Stimulated activated CD4-positive, alpha-beta T cell treated with anti-CD3 and anti-CD28 coated beads, TNF-alpha, amount 100 ng/mL, for 1 hour (primary cell): ENCODE measurements at places on chromosomes 12 and 14.

- no peak for DNase-seq
Observed at GRCh38 chr12:90902596-90902995, 52.4 kb downstream of the CCER1 start.

DNA sequence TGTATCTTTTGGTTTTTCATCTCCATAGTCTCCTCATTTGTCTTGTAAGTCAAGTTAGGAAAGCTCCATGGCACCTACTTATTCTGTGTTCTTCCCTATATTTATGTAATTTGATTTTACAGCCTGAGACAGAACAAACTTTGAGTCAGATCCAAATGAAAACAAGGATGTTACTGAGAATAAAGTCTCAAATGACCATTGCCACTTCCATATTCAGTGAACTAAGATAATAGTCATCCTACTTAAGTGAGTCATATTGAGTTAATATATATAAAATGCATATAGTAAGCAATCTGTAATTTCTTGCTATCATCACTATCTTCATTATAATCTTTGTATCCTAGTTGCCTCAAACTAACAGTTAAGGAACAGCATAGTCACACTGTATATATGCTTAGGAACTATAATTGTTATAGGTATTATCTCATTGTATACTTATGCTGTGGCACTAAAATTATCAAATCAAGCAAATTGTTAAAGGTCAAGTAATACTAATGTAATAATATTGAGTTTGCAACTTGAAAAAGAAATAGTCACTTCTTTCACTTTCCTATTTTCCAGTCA, 30.8 kb downstream of the TMTC3 start:
- no peak for DNase-seq

- no peak for DNase-seq
Observed at GRCh38 chr12:93336291-93336741, 41.4 kb upstream of the NUDT4 start.

- DNase-seq: no peak
Observed at GRCh38 chr12:117986705-117987469, 18.1 kb upstream of the KSR2 start.

DNA sequence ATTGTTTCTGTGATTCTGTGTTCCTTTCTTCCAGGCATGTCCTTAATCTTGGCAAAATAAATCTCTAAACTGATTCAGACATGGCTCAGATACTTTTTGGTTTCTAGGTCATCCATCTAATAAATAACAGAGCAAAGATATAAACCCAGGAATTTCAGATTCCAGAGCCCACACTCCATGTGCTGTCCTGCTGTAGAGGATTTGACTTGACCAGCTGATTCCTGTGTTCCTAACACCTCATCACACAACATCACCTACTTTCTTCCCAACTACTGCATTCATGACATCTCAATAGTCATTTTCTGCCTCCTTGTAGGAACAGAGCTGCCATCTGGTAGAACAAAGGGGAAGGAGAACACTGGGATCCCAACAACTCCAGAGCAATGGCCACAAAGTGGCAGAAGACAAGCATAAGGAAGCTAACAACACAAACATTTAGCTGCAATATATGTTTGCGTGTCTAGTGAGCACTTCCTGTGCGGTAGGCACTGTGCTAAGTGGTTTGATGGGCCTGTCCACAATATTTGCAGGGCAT, 91.9 kb upstream of the OVCH1 start:
- no peak for DNase-seq

GRCh38 chr14:58994130-58994529, 194.3 kb upstream of the DAAM1 start:
- DNase-seq: no peak

DNA sequence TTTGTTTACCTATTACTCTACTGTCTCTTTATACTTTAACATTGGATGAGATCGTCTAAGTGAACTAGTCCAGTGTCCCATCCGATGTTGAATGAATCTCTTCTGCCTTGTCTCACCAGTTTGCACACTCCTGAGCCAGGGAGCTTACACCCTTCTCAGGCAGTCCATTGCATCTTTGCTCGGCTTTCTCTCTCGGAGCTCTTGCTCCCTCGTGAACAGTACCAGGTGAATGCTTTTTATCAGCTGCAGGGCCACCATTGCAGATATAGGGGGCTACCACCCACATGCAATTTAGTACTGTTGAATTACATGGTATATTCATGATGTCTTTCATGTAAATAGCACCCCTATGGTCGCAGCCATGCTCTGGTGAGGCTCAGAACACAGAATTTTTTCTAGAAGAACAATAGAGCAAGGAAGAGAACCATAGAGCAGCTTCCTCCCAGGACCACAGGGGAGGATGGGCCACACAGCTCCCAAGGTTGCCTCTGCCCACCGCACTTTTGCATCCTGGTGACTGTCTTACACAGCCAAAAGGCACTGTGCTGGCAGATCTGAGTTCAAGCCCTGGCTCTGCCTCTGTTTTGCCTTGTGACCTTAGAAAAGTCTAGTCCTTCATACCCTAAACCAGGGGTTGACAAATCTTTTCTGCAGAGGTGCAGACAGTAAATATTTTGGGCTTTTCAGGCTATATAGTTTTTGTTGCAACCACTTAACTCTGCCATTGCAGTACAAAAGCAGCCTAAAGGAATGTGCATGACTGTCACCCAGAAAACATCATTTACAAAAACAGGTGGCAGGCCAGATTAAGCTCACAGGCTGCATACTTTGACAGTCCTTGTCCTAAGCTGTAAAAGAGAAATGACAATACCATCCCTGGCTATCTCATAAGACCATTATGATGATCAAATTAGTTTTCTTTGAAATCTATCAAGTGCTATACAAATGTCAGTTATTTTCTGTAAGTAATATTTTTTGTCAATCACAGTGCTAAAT, 35.4 kb downstream of the PLEKHG7 start:
- no peak for DNase-seq

DNA sequence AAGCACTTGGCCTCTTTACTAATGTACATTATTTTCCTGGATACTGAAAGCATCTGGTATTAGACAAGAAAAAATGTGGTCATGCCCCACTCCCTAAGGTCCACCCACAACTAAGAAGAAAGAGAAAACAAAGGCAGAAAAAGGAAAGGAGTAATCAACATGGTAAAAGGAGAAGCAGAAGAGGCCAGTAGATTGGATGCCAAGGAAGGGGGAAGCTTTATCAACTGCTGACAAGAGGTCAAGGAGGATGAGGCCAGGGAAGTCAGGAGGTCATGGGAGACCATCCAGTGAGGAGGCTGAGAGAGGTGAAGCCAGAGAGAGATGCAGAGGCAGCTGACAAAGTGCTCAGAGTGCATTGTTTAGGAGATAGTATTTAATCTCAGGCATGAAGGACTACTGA, 383.5 kb downstream of the ZFP36L1 start:
- no peak for DNase-seq

DNA sequence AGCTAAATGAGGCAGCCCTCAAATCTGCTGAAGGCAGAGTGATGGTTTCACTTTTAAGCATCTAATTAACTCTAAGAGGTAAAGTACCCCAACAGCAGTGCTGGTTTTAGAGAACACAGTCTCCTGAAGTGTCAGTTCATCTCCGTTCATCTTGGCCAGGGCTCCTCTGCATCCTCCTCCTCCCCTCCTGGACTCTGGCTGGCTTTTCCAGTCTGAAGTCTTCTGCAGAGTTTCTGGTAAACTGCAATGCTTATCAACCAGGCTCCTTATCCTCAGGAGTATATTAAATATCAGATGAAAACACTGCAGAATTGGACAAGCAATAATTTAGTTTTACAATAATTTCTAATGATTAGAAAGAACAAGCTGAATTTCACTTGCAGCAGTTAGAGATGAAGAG, 115.4 kb downstream of the GTF2A1 start:
- DNase-seq: no peak

GRCh38 chr12:31876568-31877424, 82.4 kb upstream of the RESF1 start:
- DNase-seq: no peak

DNA sequence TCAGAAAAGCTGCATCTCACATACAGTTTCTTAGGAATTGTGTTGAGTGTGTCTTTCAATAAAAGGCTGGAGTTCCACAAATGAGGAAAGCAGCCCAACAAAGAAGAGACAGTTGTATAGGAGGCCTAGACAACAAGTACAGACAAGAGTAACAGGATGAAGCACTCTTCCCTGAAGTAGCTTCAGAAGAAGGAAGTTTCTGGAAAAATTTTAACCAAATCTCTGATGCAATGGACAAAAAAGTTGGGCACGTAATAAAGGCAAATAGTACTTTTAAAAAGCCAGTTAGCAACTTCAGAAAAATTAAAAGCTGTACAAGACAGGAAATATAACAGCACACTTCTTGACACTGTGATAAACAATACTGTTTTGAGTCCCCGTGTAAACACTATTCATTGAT, 134.1 kb upstream of the PLEKHG7 start:
- DNase-seq: no peak

GRCh38 chr12:7241404-7242005, 52.0 kb downstream of the PEX5 start:
- no peak for DNase-seq

- DNase-seq: no peak
Observed at GRCh38 chr12:122029620-122030423, 8.1 kb downstream of the BCL7A start.

GRCh38 chr12:67541625-67541991, 106.9 kb upstream of the DYRK2 start:
- DNase-seq: no peak

GRCh38 chr12:7441216-7441615, 2.7 kb downstream of the CD163L1 start:
- DNase-seq: no peak

DNA sequence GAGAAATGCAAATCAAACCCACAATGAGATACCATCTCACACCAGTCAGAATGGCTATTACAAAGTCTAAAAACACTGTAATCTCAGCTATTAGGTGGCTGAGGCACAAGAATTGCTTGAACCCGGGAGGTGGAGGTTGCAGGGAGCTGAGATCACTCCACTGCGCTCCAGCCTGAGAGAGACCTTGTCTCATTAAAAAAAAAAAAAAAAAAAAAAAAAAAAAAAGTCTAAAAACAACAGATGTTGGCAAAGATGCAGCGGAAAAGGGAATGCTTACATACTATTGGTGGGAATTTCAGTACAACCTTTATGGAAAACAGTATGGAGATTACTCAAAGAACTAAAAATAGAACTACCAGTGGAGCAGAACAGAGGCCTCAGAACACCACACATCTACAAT, 19.0 kb upstream of the ATF7 start:
- no peak for DNase-seq

GRCh38 chr14:50697659-50698290, 29.7 kb upstream of the SAV1 start:
- DNase-seq: no peak

GRCh38 chr14:95180966-95181741, 23.8 kb upstream of the DICER1 start:
- DNase-seq: no peak

GRCh38 chr12:10128687-10129086, 1.3 kb downstream of the CLEC7A start:
- DNase-seq: no peak

- peak; percentile 70 for DNase-seq
Observed at GRCh38 chr14:68794130-68794850, 1.4 kb upstream of the ZFP36L1 start.

DNA sequence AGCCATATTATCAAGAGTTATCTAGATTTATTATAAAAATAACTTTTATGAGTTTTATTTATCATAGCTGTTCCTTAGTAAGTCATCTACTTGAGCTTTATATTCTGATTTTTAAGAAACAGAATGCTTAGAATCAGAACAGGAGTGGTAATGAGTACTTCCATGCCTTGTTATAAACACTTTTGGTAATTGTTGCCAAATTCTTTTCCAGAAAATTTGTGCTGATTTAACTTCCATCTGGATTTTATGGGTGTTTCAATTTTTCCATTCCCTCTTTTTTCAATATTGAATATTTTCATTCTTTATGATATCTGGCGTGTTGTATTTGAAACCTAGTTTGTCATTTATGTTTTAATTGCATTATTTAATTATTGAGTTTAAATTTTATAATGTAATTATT, 131.2 kb downstream of the MSRB3 start:
- DNase-seq: no peak

- no peak for DNase-seq
Observed at GRCh38 chr12:94771741-94772140, 121.4 kb upstream of the TMCC3 start.

- DNase-seq: no peak
Observed at GRCh38 chr12:93356214-93356613, 21.5 kb upstream of the NUDT4 start.

DNA sequence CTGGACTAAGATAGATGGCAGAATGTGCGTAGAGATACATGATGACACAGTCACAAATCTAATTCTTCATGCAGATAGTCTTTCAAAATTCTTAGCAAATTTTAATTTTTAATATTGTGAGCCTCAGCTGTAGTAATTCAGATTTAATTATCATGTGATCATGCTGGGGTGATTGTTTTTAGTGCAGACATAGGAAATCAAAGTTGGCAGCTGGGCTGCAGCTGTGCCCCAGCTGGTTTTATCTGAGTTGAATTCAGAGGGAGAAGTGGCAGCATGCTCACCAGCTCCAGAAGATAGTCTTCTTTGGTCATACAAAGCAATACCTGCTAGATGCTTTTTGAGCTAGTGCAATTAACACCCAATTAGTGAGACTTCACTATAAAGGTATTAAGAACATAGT, 292.9 kb downstream of the RAD51B start:
- no peak for DNase-seq

GRCh38 chr12:89779090-89779489, 70.5 kb upstream of the ATP2B1 start:
- no peak for DNase-seq

GRCh38 chr14:47917344-47917954, 242.0 kb upstream of the MDGA2 start:
- no peak for DNase-seq

GRCh38 chr14:30427846-30428245, 131.1 kb upstream of the G2E3 start:
- no peak for DNase-seq

DNA sequence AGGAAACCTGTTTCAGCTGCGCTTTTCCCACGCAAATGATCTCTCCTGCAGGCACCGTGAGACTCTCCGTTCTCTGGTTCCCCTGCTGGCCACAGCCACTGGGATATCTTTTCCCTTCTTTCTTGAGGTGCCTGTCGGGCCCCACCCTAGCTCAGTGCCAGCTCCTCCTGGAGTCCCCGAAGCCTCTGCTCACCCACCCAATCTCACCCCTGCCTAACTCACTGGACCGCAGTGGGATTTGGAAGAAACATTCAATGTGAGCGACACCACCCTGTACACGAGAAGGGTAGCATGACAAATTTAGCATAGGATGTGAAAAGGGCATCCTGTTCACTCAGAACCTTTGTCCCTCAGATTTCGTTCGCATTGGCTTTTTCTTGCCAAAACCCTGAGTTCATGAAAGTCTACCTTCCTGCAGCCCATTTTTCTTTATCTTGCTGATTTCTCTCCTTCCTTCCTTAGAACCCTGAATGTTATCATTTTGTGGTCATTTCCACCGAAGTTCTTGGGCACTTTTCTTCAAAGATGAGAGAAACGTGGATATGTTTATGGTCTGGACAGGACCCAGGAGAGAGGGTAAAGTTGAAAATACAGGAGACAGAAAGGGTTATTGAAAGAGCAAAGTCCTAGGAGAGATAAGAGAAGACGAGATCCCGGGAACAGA, 63.6 kb upstream of the ELK3 start:
- no peak for DNase-seq

- no peak for DNase-seq
Observed at GRCh38 chr14:77086017-77086727, 11.9 kb upstream of the CIPC start.
